ENCODE measurements at places on chromosomes 16 and 17.

- no peak for DNase-seq
Measured at GRCh38 chr16:65837464-65837863, 529.0 kb upstream of the CDH5 start.

DNA sequence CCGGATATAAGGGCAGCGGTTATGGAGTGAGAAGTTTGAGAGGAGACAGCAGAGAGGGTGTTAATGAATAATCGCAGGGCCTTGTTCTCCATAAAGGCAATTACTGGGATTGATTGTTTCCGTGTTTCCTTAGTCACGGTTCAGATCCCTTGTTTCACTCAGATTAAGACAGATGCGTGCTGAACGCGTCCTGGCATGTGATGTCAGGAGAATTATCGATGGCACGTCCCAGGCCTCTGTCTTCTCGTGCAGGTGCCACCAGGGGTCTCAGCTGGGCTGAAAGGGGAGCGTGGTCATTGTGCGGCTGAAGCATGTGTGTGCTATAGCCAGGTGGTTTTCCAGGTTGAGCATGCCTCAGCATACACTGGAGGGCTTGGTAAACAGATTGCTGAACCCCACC is 142.4 kb upstream of the NOL11 start:
- DNase-seq, result no peak

- no peak for DNase-seq
Measured at GRCh38 chr16:54446639-54447038, 160.1 kb upstream of the IRX3 start.

DNA sequence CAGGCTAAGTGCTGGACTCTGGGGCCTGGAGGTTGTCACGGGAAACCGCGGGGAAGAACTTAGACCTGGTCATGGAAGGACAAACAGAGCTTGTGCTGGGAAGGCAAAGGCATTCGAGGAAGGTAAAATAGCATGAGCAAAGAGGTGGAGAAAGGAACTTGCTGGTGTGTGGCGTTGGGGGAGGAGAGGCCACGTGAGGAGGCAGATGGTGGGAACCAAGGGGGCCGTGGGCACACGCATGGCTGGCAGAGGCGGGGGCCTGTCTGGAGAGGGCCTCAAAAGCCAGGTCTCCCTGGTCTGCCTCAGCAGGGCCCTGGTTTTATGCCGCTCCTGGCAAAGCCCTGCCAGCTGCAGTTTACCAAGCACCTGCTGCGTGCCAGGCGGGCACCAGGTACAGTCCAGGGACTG is 15.3 kb downstream of the CORO7 start:
- DNase-seq, result no peak

GRCh38 chr16:72946474-72947194 is 101.3 kb downstream of the ZFHX3 start:
- no peak for DNase-seq

- DNase-seq, result no peak
Measured at GRCh38 chr17:44842748-44843147, 4.9 kb upstream of the HIGD1B start.

- no peak for DNase-seq
Measured at GRCh38 chr17:76102944-76103273, 678 bp downstream of the EXOC7 start.

- no peak for DNase-seq
Measured at GRCh38 chr16:66618588-66619375, 14.3 kb downstream of the CMTM3 start.

DNA sequence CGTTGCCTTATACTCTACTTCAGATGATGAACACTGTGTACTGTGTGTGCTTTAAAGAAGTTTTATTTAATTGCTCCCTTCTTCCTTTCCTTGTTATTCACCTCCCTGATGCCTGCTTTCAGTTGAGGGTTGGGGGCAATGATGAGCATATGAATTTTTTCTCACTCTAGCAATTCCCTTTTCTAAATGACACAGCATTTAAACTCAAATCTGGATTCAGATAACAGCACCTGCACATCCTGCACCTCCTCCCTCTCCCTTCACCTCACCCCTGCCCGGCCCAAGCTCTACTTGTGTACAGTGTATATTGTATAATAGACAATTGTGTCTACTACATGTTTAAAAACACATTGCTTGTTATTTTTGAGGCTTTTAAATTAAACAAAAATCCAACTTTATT is 13.0 kb upstream of the PNPO start:
- DNase-seq, result no peak

All from T-helper 17 cell (primary cell).